ENCODE measurements at places on chromosomes 1 and 21.

GRCh38 chr1:214700437-214700836, 97.4 kb downstream of the CENPF start:
- no peak for DNase-seq

DNA sequence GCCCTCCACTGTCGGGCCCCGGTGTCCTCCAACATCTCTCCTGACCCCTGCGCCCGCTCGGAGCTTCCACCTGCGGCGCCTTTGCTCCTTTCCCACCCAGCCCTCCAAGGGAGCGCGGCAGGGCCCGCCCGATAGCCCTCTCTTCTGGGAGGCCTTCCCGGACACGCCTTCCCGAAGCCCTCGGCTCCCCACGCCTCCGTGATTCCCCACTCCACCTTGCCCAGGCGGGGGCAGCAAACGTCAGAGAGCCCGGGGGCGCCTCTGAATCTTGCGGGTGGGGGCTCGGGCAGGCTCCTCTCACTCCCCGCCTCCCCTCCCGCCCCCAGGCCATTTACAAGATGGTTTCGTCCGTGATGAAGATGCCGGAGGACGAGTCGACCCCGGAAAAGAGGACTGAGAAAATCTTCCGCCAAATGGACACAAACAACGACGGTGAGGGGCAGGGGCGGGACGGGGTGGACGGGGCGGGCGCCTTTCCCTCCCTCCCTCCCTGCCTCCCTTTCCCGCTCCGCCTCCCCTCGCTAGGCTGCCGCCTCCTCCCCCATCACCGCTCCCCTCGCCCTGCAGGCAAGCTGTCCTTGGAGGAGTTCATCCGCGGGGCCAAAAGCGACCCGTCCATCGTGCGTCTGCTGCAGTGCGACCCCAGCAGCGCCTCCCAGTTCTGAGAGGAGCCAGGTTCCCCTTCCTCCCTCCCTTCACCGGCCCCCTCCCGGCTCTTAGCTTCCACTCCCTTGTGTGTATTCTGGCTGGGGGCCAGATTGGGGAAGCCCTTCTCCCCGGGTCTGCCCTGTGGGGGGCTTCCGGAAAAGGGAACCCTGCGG, 7.1 kb downstream of the HPCA start:
- DNase-seq = peak; percentile 47

- no peak for DNase-seq
These were observed 12.6 kb downstream of the SH2D2A start for GRCh38 chr1:156804026-156804425.

DNA sequence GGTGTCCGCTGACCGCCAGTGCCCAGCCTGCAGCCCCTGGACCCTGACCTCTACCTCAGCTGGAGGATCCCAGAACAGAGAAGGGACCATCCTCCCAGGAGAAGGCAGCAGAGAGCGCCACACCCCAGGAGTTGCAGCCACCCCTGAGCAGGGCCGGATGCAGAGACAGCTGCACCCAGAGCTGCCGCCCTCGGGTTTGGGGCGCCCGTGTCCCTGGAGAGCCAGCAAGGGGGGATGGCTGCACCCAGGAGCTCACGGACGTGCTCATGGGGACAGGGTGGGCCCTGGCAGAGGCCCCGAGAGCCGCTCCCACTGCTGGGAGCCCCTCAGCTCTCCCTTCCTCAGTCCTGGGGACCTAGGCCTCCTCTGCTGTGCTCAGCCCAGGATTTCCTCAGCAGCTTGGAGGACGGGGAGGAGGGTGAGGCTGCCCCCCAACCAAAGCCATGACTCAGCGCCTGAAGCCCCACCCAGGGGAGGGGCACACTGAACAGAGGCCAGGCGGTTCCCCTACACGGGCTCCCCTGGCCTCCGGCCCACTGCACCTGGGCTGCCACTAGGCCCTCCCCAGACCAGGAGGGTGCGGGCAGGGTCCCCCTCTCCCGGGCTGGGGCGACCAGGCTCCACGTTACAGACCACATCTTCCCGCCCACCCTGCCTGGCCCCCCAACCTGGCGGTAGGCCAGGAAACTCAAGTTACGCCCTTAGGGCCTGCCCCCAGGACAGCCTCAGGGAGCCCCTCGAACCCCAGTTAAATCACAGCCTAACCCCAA, 2.2 kb downstream of the ACAP3 start:
- peak; percentile 61 for DNase-seq

GRCh38 chr21:41378849-41379248, 17.0 kb downstream of the MX2 start:
- DNase-seq = no peak

GRCh38 chr21:43187715-43188114, 18.9 kb downstream of the CRYAA start:
- no peak for DNase-seq

GRCh38 chr1:173048621-173049321, 2.0 kb downstream of the TNFSF18 start:
- no peak for DNase-seq

GRCh38 chr1:151325646-151326429, 1.4 kb downstream of the PI4KB start:
- no peak for DNase-seq

GRCh38 chr1:154182344-154183045, 9.4 kb downstream of the TPM3 start:
- DNase-seq = peak; percentile 73

DNA sequence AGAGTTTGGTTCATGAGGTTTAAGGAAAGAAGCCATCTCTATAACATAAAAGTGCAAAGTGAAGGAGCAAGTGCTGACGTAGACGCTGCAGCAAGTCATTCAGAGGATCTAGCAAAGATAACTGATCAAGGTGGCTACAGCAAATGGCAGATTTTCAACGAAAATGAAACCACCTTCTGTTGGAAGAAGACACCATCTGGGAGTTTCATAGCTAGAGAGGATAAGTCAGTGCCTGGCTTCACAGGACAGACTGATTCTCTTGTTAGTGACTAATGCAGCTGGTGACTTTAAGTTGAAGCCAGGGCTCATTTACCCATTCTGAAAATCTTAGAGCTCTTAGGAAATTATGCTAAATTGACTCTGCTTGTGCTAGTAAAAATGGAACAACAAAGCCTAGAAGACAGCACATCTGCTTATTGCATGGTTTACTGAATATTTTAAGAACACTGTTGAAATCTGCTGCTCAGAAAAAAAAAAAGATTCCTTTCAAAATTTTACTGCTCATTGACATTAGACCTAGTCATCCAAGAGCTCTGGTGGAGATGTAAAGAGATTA, 10.5 kb downstream of the MAEL start:
- no peak for DNase-seq

DNA sequence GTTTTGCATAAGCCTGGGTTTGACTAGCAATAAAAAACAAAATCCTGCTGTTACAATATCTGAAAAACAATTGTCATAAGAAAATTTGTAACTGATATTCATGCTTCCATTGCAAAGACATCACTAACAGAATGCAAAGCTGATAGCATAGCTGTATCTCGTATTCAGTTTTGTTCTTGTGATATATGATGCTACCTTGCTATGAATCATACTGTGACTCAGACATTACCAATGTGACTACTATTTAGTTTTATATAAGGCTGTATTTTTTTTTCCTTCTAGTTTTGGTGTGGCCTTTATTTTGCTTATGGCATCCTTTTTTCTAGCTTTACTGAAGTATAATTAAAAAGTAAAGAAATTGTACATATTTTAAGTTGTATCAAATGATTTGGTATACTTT, 1381.8 kb downstream of the MRPL39 start:
- peak; percentile 38 for DNase-seq

DNA sequence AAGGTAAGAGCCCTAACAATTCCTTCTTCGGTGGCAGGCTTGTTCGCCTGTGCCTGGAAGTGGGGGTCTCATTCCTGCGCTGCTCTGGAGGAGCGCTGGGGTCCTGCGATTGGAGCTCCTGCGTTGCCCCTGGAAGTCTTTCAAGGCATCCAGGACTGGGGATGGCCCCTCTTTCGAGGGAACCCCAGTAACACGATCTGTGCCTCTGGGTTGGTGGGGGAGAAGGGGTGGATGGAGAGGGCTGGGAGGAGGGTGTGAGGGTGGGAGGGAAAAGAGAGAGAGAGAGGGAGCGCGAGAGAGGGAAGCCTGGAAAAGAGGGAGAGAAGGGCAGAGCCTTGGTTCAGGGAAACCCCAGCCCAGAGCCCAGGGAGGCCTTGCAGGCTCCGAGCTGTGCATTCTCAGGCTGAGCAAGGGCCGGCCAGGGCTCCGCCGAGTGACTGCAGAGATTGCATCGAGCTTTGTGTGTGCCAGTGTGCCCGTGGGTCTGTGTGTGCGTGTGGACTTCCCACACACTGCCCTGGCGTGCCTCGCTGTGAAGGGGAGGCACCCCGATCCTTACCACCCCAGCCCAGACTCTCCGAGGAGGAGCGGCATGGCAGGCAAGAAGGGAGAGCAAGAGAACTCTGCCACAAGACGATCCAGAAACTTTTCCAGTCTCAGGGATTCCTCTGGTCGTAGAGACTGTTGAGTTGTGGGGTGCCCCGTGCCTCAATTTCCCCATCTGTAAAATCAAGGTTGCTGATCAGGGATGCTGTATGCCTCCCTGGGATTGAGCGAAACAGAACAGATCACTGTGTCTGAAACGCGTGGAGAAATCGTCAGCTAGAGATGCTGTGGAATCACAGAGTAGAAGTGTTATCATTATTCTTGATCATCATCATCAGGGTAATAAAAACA, 619 bp downstream of the BCL9 start:
- DNase-seq = peak; percentile 84

Data from NCI-H526 (cell line).